Kidney (tissue), 22 donors: ENCODE measurements at places on chromosomes 7 and 10.

- DNase-seq: no peak
Measured at GRCh38 chr10:86200867-86201266, 165.7 kb downstream of the GRID1 start.

- DNase-seq: peak; percentile 91
Measured at GRCh38 chr10:43340619-43341018, 30.8 kb upstream of the FXYD4 start.

- no peak for DNase-seq
Measured at GRCh38 chr7:12647364-12648219, 39.8 kb upstream of the ARL4A start.

DNA sequence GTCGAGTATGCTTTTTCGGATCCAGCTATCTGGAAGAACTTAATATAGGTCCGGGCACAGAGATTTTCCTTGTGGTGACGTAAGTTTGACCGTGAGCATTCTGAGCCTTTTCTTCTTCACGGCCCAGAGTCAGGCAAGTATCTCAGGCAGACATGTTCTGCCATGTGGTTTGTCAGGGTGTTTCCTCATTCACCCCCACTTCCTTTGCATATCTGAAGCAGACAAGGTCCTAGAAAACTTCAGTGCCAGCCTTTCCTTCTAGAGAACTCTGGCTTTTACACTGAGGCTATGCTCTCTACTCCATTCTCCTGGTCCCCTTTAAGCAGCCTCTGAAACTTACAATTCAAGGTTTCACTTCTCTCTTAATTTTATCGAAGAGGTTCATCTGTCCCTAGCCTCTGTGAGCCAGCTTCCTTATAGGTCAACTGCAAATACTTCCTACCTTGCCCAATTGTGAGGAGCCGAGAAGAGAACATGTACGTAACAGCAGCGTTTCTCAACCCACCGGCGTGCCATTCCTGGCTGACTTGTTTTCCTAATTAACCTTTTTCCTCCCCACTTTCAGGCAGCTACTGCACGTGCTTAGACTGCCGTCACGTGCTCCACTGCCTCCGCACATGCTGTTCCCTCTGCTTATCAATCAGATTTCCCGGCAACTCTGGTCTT is 47.3 kb downstream of the CDCA7L start:
- no peak for DNase-seq
